H54 (cell line): ENCODE measurements at places on chromosomes 7 and 10.

DNA sequence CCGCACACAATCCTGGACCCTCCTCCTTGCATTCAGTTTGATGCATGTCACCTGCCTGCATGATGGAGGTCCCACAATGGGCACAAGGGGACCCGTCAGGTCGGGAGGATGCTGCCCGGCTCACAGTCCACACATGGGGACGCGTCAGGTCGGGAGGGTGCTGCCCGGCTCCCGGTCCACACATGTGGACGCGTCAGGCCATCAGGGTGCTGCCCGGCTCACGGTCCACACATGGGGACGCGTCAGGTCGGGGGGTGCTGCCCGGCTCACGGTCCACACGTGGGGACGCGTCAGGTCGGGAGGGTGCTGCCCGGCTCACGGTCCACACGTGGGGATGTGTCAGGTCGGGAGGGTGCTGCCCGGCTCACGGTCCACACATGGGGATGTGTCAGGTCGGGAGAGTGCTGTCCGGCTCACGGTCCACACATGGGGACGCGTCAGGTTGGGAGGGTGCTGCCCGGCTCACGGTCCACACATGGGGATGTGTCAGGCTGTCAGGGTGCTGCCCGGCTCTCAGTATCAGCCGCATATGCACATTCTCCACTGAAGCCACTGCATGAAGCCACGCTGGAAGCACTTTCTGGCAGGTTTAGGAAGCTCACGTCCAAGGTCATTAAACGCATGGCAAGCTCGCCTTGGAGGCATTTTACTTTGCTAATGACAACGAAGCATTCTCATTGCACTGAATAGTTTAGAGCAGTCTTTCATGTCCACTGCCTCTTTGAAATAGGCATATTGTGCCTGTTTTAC, 50.3 kb downstream of the DIP2C start:
- DNase-seq: no peak

DNA sequence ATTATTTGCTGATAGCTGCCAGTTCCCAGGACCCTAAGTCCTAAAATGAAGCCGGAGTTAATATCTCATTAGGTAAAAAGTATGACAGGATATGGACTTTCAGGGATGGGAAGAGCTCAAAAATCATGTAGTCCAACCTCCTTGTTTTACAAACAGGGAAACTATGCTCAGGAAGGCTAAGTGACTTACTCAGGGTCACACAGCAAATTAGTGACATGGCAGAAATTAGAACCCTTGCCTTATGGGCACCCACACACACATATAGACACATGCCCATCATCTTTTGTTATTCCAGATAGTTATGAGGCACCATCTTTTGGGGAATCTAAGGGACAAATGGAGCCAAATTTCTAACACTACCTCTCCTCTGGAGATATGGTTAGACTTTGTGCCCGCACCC, 91.2 kb upstream of the ARID5B start:
- no peak for DNase-seq

- no peak for DNase-seq
Observed at GRCh38 chr7:92968502-92968901, 132.1 kb upstream of the CDK6 start.

- DNase-seq: no peak
Observed at GRCh38 chr10:5596611-5597341, 69.6 kb downstream of the ASB13 start.

- no peak for DNase-seq
Observed at GRCh38 chr10:102400598-102401341, 5.3 kb downstream of the NFKB2 start.

GRCh38 chr7:64551375-64552142, 11.3 kb downstream of the ZNF680 start:
- no peak for DNase-seq

DNA sequence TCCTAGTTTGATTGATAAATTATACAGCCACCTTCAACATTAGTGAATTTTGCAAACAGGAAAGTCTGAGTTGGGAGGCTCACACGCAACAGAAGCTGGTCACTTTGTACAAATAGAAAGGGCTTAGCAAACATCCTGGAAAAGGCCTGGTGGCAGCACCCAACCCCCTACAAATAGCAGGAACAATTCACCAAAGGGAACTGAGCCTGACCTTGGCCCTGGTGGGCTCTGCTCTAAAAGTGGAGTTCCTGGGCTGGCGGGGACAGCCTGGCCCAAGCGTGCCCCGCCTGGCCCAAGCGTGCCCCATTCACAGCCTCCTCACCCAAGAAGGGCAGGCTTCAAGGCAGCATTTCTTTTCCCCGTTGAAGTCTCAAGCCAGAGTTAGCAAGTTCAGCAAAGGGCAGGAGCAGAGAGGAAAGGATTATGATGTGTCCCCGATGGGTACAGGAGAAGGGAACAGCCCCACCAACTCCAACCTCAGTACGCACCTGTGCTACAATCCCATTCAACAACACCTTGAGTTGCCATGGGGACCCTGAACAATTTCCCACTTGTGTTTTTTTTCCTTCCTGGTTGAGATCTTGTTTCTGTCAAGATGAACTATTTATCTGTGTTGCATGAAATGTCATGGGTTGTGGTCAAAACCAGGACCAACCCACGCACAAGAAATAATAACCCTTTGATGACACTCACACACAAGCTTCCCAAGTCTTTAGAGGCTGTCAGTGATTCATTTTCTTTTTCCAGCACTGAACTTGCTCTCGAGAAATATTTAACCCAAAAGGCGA, 43.4 kb downstream of the RGS10 start:
- DNase-seq: no peak

DNA sequence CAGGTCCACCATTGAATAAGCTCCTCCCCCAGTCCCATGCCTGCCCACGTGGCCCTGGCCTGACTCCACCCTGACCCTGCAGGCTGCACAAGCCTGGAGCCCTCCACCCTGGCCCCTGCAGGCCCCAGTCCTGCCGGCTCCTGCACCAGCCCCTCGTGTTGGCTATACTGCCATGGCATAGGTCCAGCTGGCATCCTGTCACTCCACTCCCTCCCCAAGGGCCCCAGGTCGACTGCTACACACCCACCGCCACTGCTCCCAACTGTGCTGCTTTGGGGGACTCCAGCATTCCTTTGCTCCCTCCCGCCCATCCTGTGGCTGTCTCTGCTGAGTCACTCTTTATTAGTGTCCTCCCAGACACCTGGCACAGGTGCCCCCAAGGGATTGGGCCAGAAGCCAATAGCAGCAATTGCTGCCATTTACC, 32.4 kb upstream of the HSPA12A start:
- no peak for DNase-seq

- DNase-seq: peak; percentile 47
Observed at GRCh38 chr10:47458466-47459154, 25.3 kb downstream of the ANXA8 start.

GRCh38 chr10:131727560-131727959, 173.2 kb upstream of the PPP2R2D start:
- DNase-seq: no peak

DNA sequence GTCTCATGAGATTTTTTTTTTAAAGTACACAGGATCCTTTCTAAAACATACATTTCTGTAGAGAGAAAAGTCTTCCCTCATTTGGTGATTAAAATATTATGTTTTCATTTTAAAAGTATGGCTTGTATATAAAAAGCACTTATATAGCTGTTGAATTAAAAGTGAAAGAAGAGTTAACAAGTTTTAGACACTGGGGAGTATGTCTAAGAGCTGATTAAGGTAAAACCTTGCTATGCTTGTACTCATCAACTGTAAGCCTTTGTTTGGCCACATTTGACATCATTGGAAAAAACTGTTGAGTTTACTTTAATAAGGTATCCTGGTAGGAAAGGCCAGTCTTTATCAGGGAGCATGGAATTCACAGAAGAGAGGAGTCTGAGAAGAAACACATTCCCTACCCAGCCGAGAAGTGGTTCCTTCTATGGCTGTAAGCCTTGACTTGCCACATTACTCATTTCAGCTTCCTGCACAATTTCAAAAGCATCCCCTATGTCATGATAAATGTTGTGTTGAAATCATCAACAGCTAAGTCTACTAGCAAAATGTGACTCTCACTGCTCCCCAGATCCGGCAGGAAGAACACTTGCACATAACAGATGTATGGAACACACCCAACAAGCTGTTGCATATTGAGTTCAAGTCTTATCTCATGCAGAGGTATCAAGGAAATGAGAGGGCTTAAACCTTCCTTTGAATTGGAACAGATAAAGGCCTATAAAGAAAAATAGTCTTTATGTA, 171.8 kb upstream of the CDK1 start:
- no peak for DNase-seq

GRCh38 chr10:97904018-97904381, 54.4 kb downstream of the GOLGA7B start:
- no peak for DNase-seq

GRCh38 chr10:103413564-103413963, 17.1 kb downstream of the PDCD11 start:
- no peak for DNase-seq

- no peak for DNase-seq
Observed at GRCh38 chr7:105829681-105830322, 46.6 kb downstream of the ATXN7L1 start.

DNA sequence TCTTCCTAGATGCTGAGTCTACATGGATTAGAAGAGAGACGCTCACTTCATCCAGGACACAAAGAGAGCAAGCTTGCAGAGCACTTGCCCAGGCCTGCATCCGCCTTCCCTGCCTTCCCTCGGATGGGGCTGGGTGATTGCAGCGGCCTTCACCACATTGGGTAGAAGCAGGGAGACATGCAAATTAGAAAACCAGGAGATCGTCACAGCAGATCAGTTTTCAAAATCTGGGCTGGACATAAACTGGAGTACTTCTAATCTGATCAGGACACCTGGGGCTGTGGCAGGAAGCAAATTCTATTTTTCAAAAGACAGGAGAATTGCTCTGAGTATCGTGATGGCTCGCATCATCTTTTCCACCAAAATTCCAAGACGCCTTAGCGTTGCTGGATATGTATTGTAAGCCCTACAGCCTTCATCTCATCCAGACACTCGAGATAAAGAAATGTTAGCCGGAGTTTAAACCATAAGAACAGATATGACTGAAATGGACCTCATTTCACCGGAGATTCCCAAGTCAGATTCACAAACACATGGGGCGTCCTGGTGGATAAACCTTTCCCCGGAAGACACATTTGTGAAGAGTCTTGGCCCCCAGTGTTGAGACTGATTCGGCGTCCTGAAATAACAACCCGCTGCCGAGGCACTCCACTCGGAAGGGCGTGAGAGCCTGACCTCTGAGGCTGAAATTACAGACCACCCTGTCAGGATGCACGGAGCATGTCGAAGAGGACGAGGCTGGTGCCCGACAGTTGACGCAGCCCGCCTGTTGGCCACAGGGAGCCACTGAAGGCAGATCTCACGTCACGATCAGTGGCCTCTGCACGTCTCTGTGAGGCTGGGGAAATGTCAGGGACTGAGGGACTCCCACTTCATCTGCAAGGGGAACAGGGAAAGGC, 91.2 kb upstream of the PARD3 start:
- DNase-seq: no peak
